ENCODE measurements at places on chromosomes 1 and 21.

DNA sequence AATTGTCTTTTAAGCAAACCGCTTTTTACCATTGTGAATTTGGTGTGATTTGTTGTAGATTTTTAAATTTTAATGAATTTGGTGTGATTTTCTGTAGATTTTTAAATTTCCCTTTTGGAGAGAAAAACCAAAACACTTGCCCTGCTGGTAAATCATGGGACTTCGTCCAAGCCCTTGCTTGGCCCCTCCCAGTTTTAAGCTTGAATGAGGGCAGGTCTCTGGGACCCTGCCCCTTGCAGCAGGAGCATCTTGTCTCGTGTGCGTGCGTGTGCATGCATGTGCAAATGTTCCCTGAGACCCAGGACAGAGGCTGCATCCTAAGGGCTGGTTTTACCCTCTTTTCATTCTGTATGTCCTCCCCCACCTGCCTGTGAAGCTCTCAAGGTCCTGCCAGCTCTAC is 248.6 kb downstream of the GREM2 start:
- H3K27me3 ChIP-seq = no peaks in the 10 kb centered on the region
- H3K36me3 ChIP-seq = no peaks in the 10 kb centered on the region
- no peaks in the 10 kb centered on the region for H3K4me1 ChIP-seq

DNA sequence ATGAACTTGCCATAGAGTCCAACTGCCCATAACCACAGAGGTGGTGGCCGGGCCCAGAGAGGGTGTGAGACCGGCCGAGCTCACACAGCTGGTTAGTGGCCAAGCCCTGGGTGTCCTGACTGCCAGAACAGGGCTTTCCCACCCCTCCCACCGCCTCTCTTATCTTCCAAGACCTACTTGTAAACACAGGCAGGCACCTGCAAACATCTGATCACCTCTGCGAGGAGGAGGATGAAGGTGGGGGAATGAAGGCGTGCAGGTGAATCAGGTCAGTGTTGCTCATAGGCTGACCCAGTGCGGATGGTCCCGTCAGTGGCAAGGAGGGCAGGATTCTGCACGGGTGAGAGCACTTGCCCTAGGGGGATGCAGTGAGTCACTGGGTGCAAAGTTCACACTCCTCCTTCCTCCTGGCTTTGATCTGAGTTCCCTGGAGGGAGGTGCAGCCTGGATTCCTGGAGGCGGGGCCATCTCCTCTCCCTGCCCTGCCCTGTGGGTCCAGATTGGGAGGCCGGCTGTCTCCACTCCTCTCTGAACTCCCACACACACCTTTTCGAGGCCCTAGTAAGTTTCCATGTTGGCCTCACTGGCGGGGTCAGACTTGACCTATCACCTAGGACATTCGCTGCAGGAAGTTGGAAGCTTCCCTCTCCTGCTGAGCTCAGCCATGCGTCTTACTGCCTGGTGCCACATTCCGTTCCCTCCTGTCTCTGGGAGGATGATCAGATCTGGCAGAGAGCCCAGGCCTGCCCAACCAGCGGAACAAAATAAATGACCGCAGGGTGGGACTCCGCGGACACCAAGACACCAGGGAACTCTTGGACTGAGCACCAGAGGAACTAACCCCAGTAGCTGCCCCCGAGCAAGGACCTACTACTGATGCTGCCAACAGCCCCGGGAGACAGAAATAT is 7.3 kb downstream of the UQCRHL start:
- no peaks in the 10 kb centered on the region for H3K36me3 ChIP-seq
- H3K27me3 ChIP-seq = no peaks in the 10 kb centered on the region
- H3K4me1 ChIP-seq = peaks cover 5% of the 10 kb centered on the region
- DNase-seq = no peak
- no peak overlapping the region for H3K4me3 ChIP-seq
- peak overlapping the region; percentile 87 for H3K27ac ChIP-seq

- H3K27ac ChIP-seq = peak overlapping the region; percentile 36
- H3K4me3 ChIP-seq = no peak overlapping the region
- no peak for DNase-seq
- H3K27me3 ChIP-seq = no peaks in the 10 kb centered on the region
- H3K36me3 ChIP-seq = peaks cover 14% of the 10 kb centered on the region
Measured at GRCh38 chr1:40232444-40232843, 15.3 kb upstream of the TMCO2 start.

- H3K27me3 ChIP-seq = no peaks in the 10 kb centered on the region
- H3K4me1 ChIP-seq = peaks cover 2% of the 10 kb centered on the region
- DNase-seq = no peak
Measured at GRCh38 chr1:56170784-56171320, 408.5 kb downstream of the PLPP3 start.

GRCh38 chr1:194830387-194830786 is 1644.0 kb upstream of the B3GALT2 start:
- no peaks in the 10 kb centered on the region for H3K36me3 ChIP-seq
- no peak overlapping the region for H3K4me3 ChIP-seq
- no peak overlapping the region for H3K27ac ChIP-seq
- no peaks in the 10 kb centered on the region for H3K4me1 ChIP-seq
- DNase-seq = no peak

DNA sequence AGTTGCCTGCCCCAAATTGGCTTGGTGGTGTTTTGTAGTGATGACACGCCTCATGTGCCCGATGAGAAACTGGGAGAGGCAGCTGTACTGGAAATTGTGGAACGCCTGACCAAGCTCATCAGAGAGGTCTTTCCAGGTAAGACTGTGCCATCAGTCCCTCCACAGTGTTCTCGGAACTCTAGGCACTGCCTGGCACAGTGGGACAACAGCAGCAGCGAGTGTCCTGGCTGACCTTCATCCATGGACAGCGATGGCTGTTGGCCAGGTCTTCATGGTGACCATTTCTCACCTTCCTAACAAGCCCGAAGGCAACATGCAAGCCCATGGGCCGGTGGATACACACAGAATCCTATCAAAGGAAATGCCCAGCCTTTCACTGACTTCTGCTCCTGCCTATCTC is 10.7 kb upstream of the XKR8 start:
- no peaks in the 10 kb centered on the region for H3K27me3 ChIP-seq
- no peak overlapping the region for H3K4me3 ChIP-seq
- H3K36me3 ChIP-seq = no peaks in the 10 kb centered on the region

DNA sequence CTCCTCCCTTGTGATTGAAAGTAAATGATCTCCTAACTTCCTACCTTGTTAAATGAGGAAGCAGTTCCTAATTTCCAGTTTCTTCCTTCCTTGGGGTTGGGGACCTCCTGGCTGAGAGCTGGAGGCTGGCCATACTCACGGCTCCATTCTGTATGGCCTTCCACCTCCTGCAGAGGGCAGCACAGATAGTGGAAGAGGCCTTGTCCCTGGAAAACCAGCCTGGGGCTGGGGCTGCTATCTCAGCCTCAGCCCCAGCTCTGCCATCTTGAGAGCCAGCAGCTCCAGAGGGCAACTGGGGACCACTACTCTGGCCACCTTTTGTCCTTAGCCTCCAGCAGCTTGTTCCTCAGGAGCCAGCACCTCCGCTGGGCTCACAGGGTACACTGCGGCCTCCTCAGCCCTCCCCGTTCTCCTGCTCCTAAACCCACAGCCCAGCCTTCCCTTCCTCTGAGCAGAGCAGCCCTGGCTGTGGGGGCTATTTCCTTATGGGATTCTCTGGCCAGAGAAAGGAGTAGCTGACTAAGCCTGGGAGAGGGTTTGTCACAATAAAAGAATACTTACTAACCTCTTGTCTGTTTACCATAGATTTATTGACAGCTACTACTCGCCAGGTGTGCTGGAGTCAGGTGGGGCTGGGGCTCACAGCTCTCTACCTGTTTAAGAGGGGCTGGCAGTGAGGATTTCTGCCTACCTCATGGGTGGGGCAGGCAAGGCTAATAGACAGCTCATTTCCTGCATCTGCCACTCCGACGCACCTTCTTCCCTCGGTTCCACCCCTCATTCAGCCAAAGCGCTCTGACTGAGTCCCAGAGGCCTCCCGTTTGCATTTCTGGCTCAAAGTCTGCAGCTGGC is 6.3 kb downstream of the TMEM234 start:
- no peak overlapping the region for H3K27ac ChIP-seq
- H3K36me3 ChIP-seq = no peaks in the 10 kb centered on the region
- DNase-seq = peak; percentile 60
- no peaks in the 10 kb centered on the region for H3K27me3 ChIP-seq

DNA sequence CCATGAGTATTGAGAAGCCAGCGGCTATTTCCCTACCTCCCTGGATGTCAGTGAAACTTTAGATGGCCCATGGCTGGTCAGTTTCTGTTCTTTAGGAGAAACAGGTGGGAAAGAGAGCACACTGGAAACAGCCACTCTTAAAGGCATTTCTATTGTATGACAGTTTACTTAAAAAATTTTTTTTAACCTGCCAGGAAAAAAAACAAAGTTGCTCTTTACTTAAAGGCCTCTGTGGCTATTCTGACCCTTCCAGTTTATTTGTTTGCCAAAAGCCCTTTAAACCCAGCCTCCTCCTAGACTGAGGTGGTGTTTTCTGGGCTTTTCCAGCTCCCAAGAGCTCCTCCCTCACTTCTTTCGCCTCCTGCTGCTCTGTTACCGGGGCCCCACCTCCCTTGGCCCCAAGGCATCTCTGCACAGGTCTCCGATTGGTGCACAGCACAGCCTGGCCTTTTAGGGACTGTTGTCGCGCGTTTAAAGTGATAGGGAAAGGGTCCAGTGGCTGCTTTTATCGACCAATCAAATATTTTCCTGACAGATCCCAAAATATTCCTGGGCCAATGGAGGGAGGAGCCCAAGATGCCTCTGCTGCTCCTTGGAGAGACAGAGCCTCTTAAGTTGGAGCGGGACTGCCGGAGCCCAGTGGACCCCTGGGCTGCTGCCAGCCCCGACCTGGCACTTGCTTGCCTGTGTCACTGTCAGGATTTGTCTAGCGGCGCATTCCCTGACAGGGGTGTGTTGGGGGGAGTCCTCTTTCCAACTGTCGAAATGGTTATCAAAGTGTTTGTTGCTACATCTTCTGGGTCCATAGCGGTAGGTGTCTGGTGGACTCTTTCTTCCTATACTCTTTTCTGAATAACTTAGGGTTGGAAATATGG is at the start of gene SH3BGR:
TSS of gene SH3BGR (plus strand) at position 639 of the 875 bp plus-strand sequence. CDS start at position 766, 127 bp downstream.
- no peaks in the 10 kb centered on the region for H3K4me1 ChIP-seq
- DNase-seq = peak; percentile 78
- no peaks in the 10 kb centered on the region for H3K36me3 ChIP-seq
- no peaks in the 10 kb centered on the region for H3K27me3 ChIP-seq
- peak within 1 kb of the TSS; percentile 79 for H3K27ac ChIP-seq
- H3K4me3 ChIP-seq = peak within 1 kb of the TSS; percentile 10

DNA sequence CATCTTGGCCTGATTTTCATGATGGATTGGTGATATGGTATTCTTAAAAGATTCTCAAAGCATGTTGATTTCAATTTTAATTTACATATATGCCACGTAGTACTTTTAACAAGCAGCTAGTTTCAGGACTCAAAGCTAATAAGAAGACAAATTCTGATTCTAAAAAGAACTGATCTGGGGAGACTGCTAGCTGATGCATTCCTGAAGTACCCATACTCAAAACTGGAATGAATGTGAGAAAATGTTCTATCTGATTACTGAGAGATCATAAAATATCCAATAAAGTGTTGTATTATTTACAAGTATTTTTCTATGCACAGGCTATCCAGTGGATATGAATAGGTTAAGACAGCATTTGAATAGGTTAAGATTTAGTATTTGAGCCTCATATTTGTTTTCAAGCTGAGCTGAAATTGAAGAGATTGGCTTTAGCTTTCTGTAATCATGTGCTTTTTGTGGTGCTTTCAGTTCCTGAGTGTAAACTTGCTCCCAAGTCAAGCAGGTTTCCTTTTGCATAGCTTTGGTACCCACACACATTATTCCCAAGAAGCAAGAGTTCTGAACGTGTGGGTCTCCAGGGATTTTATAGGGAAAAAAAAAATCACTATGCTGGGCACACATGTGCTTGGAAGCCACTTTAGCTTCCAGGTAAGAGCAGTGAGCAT is 114.1 kb downstream of the VPS13D start:
- no peaks in the 10 kb centered on the region for H3K36me3 ChIP-seq
- peak overlapping the region; percentile 54 for H3K27ac ChIP-seq
- DNase-seq = no peak
- H3K4me3 ChIP-seq = no peak overlapping the region

DNA sequence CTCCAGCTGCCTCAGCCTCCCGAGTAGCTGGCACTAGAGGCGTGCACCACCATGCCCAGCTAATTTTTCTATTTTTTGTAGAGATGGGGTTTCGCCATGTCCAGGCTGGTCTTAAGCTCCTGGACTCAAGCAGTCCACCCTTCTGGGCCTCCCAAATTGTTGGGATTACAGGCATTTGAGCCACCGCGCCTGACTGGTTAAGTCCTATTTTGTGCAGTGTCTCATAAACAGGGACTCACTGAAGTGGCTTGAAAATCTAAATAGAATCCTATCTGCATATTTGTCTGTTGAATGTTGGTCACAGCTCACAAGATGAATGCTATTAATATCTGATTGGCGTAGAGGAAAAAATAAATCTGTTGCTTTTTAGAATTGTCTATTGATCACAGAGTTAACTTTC is 5.9 kb upstream of the CHAF1B start:
- no peaks in the 10 kb centered on the region for H3K36me3 ChIP-seq
- no peaks in the 10 kb centered on the region for H3K4me1 ChIP-seq
- no peaks in the 10 kb centered on the region for H3K27me3 ChIP-seq
- H3K27ac ChIP-seq = no peak overlapping the region
- no peak overlapping the region for H3K4me3 ChIP-seq

DNA sequence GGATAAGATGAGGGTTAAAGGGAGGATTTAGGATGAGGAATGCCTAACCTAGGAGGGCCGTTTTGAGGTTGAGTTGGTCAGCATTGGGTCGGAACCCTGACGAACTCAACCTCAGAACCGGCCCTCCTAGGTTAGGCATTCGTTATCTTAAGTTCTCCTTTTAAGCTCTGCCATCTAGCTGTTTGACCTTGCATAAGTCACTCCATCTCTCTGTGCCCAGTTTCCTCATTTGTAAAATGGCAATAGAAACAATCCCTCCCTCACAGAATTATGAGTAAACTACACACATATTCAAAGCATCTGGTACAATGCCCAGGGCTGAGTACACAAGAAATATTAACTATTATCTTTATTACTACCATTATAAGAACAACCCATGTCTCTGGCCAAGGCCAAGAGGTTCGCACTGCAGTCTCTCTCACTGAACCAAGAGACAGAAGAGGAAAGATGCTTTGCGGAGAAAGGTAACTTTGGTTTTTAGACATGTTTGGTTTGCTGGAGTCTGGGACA is 4.8 kb downstream of the ABCB10 start:
- H3K4me1 ChIP-seq = no peaks in the 10 kb centered on the region
- no peaks in the 10 kb centered on the region for H3K27me3 ChIP-seq
- no peak for DNase-seq
- no peaks in the 10 kb centered on the region for H3K36me3 ChIP-seq

DNA sequence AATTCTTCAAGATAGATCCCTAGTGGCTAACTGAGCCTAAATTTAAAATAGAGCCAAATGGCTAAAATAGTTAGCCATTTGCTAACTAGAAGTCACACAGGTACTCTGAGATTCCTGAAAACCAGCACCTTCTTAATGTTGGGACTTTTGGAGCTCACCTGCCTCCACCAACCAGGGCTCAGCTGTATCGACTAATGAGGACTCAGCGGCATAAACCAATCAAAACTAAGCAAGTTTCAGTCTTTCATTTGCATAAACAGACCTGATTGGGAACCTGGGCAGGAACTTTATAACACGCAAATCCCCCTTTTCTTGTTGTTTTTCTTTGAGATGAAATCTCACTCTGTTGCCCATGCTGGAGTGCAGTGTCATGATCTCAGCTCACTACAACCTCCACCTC is 28.5 kb downstream of the TNFRSF9 start:
- H3K36me3 ChIP-seq = no peaks in the 10 kb centered on the region
- no peak overlapping the region for H3K27ac ChIP-seq
- H3K4me1 ChIP-seq = no peaks in the 10 kb centered on the region
- H3K4me3 ChIP-seq = no peak overlapping the region

- H3K36me3 ChIP-seq = peaks cover 1% of the 10 kb centered on the region
- H3K27ac ChIP-seq = no peak overlapping the region
- no peak for DNase-seq
- no peaks in the 10 kb centered on the region for H3K27me3 ChIP-seq
- no peak overlapping the region for H3K4me3 ChIP-seq
- no peaks in the 10 kb centered on the region for H3K4me1 ChIP-seq
Measured at GRCh38 chr1:85484716-85485115, 19.8 kb upstream of the DDAH1 start.

Measured in aorta (tissue), 5 donors.